ENCODE measurements at places on chromosomes 6 and 20.
A peak's percentile ranks its signal among the peaks of the same experiment; 100 is the strongest.

DNA sequence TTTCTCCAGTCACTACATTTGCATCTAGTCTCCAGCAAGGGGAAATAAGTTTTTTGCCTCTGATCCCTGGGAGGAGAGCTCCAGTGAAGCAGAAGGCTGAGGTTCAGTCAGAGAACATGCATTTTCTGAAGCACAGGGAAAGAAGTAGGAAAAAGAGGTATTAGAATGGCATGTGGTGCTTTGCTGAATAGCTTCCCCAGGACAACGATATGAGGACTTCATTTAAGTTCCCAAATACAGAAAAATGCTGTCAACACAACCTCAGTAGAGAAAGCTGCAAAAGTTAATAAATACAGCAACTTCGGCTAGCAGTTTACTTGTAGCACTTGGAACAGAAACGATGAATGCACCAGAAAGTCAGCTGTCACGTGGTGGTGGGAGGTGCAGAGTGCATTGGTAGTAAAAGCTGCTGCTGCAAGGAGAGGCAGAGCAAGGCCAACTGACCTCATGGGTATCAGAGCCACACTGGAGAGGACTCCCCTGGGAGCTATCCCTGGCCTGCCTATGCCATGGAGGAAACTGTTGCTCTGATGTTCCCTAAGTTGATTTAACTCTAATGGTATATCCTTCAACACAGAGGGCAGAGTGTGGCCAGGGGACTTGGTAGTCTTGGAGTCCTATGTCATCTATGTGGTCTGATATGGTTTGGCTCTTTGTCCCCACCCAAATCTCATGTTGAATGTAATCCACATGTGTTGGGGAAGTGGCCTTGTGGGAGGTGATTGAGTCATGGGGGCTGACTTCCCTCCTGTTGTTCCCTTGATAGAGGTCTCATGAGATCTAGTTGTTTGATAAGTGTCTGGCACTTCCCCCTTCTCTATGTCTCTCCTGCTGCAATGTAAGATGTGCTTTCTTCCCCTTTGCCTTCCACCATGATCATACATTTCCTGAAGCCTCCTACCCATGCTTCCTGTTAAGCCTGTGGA lies 85.9 kb downstream of the ADTRP start:
- no peak overlapping the region for H3K27ac ChIP-seq
- DNase-seq = no peak
- H3K27me3 ChIP-seq = peaks cover 6% of the 10 kb centered on the region
- no peak overlapping the region for H3K4me3 ChIP-seq
- no peaks in the 10 kb centered on the region for H3K4me1 ChIP-seq

DNA sequence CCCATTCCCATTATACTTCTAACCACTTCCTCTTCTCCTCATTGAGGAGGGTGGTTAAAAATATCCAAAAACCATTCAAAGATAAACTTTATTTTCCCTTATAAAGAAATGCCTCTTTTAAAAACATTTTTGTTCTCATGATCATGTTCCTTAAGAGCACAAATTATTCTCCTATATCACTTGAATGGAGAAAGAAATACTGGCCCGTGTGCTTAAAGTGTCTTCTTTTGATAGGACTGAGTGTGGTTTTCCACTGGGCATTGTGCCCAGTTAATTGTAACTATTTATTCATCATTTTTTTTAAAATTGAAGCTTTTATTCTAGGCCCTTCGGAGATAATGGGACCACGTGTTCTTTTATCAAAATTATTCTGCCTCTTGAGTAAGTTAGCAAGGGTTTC lies 871.5 kb downstream of the QKI start:
- no peak for DNase-seq
- no peaks in the 10 kb centered on the region for H3K27me3 ChIP-seq
- no peak overlapping the region for H3K27ac ChIP-seq
- H3K36me3 ChIP-seq = no peaks in the 10 kb centered on the region
- no peaks in the 10 kb centered on the region for H3K4me1 ChIP-seq

GRCh38 chr6:108777536-108777935 lies 70.7 kb upstream of the ARMC2 start:
- no peak overlapping the region for H3K4me3 ChIP-seq
- peaks cover 8% of the 10 kb centered on the region for H3K27me3 ChIP-seq
- peaks cover 26% of the 10 kb centered on the region for H3K4me1 ChIP-seq
- DNase-seq = no peak

- peak; percentile 77 for DNase-seq
- no peaks in the 10 kb centered on the region for H3K27me3 ChIP-seq
- H3K4me3 ChIP-seq = peak within 1 kb of the TSS; percentile 98
Observed at GRCh38 chr6:20534295-20535262, at the start of gene CDKAL1. Gene CDKAL1, plus strand, starts transcription at chr6:20534457. Its CDS starts 11,894 bp downstream, at chr6:20546351.

DNA sequence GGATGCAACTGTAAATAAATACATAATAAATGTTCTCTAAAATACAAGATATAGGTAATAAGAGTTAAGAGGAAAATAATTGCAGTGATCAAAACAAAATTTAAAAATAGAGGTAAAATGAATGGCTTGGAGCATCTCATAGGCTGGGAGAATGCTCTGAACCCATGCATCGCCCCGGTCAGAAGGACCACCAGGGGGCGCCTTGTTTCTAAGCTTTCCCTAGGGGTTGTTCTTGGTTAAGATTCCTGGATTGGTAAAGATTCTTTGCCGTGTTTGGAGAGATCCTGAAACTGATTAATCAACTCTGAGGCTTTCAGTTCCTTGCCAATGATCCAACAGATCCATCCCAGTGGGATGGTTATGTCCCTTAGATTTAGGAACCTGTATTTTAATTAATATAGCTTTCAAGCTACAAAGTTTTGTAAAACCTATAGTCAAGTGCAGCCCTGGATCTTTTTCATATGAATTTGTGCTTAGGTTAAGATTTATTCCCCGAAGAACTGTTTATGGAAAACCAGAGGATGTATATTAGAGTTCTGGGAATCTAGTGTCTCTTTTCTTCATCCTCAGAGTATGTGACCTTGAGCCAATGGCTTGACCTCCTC lies 45.3 kb upstream of the PRELID3B start:
- H3K36me3 ChIP-seq = no peaks in the 10 kb centered on the region
- peaks cover 12% of the 10 kb centered on the region for H3K4me1 ChIP-seq
- peak; percentile 70 for DNase-seq
- H3K4me3 ChIP-seq = no peak overlapping the region
- peaks cover 14% of the 10 kb centered on the region for H3K27me3 ChIP-seq

GRCh38 chr6:24822696-24823095 lies 24.0 kb upstream of the ARMH2 start:
- H3K36me3 ChIP-seq = peaks cover 80% of the 10 kb centered on the region
- H3K4me3 ChIP-seq = no peak overlapping the region
- H3K27me3 ChIP-seq = no peaks in the 10 kb centered on the region

DNA sequence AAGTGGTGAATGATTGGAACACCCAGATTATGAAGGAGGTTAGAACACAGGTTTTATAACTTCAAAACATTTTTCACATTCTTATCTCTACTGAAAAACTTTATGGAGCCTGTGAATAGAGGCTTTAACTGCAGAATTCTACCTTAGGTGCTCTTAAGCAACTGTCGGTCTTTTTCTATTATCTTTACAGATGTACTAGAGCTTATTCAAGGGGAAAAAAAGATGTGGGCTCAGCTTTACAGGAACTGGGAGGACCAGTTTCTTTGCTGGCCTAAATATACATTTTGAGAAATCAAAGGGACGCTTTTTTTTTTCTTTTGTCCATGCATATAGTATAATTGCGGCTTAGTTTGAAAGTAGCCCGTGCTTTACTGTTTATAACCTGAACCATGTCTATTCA lies 58.9 kb downstream of the UST start:
- no peak overlapping the region for H3K4me3 ChIP-seq
- DNase-seq = no peak
- peaks cover 52% of the 10 kb centered on the region for H3K4me1 ChIP-seq

- H3K27ac ChIP-seq = no peak overlapping the region
- H3K4me1 ChIP-seq = no peaks in the 10 kb centered on the region
- no peaks in the 10 kb centered on the region for H3K27me3 ChIP-seq
- no peak for DNase-seq
- H3K4me3 ChIP-seq = no peak overlapping the region
- no peaks in the 10 kb centered on the region for H3K36me3 ChIP-seq
Observed at GRCh38 chr6:107800564-107801164, 23.4 kb downstream of the SCML4 start.

DNA sequence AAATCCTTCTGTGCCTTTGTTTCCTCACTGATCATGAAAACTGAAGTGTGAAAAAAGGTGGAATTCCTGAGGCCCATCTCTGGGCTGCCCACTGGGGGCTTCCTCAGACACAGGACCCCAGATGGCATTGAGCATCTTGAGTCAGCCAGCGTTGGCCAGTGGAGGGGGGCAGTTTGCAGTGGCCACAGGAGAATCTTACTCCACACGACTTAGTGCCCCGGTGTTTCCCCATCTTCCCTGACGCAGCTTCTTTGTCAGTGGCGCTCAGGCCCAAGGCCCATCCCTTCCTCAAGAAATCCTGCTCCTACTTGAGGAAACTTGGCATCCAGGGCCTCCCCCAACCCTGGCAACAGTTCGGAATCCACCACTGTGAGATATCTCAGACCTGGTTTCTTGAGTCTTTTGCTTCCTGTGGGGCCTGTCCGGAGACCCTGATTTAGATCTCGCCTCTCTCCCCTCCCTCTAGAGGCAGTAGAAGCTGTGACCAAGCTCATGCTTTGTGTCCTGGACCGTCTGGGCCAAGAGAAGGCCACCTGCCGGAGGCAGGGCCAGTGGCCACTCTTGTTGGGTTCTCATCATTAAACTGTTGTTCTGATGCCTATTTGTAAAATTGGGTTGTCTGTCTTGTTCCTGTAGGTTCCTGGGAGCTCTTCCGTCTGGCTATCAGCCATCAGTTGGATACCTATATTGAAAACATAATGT lies 20.2 kb upstream of the DLGAP4 start:
- no peaks in the 10 kb centered on the region for H3K36me3 ChIP-seq
- no peak for DNase-seq
- H3K27me3 ChIP-seq = peaks cover 22% of the 10 kb centered on the region
- H3K27ac ChIP-seq = no peak overlapping the region

GRCh38 chr6:21305893-21306332 lies 287.6 kb upstream of the SOX4 start:
- H3K27me3 ChIP-seq = no peaks in the 10 kb centered on the region
- H3K27ac ChIP-seq = no peak overlapping the region
- no peaks in the 10 kb centered on the region for H3K4me1 ChIP-seq

GRCh38 chr6:31690231-31691077 lies 9.6 kb upstream of the LY6G5C start:
- no peak overlapping the region for H3K27ac ChIP-seq
- H3K27me3 ChIP-seq = no peaks in the 10 kb centered on the region
- peaks cover 15% of the 10 kb centered on the region for H3K4me1 ChIP-seq
- DNase-seq = no peak
- peaks cover 90% of the 10 kb centered on the region for H3K36me3 ChIP-seq

GRCh38 chr20:57388953-57389694 lies 2.1 kb upstream of the RBM38 start:
- peak; percentile 72 for DNase-seq
- peaks cover 25% of the 10 kb centered on the region for H3K36me3 ChIP-seq
- peak overlapping the region; percentile 96 for H3K27ac ChIP-seq
- no peaks in the 10 kb centered on the region for H3K27me3 ChIP-seq
- peaks cover 43% of the 10 kb centered on the region for H3K4me1 ChIP-seq

GRCh38 chr6:98107801-98108200 lies 726.6 kb upstream of the POU3F2 start:
- no peaks in the 10 kb centered on the region for H3K4me1 ChIP-seq
- H3K36me3 ChIP-seq = no peaks in the 10 kb centered on the region
- DNase-seq = no peak
- no peak overlapping the region for H3K4me3 ChIP-seq
- no peaks in the 10 kb centered on the region for H3K27me3 ChIP-seq

DNA sequence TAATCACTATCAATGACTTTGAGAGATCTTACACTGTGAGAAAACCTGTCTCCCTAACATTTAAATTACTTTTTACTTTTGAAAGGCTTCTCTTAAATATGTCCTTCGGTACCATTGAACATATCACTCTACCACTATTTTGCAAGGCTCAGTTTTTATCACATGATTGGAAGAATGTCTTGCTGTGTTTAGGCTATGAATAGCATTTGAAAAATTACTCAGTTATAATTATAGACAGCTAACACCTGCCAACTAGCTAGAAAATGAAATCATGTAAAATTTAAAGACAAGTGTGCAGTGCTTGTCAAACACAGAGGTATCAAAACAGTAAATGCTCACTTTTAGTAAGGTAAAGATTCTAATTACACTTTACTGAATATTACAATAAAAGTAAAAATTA lies 11.0 kb downstream of the SESN1 start:
- H3K27me3 ChIP-seq = no peaks in the 10 kb centered on the region
- no peak overlapping the region for H3K4me3 ChIP-seq
- no peak for DNase-seq
- no peak overlapping the region for H3K27ac ChIP-seq
- peaks cover 6% of the 10 kb centered on the region for H3K36me3 ChIP-seq
- H3K4me1 ChIP-seq = peaks cover 8% of the 10 kb centered on the region

GRCh38 chr20:39660226-39660625 lies 698.1 kb downstream of the DHX35 start:
- no peak overlapping the region for H3K27ac ChIP-seq
- no peak for DNase-seq
- peaks cover 13% of the 10 kb centered on the region for H3K4me1 ChIP-seq
- H3K4me3 ChIP-seq = no peak overlapping the region
- H3K36me3 ChIP-seq = no peaks in the 10 kb centered on the region
- H3K27me3 ChIP-seq = no peaks in the 10 kb centered on the region

GRCh38 chr6:125753218-125753936 lies 3.9 kb downstream of the HEY2 start:
- H3K36me3 ChIP-seq = no peaks in the 10 kb centered on the region
- H3K27ac ChIP-seq = no peak overlapping the region
- H3K27me3 ChIP-seq = peaks cover 34% of the 10 kb centered on the region
- peaks cover 20% of the 10 kb centered on the region for H3K4me1 ChIP-seq

DNA sequence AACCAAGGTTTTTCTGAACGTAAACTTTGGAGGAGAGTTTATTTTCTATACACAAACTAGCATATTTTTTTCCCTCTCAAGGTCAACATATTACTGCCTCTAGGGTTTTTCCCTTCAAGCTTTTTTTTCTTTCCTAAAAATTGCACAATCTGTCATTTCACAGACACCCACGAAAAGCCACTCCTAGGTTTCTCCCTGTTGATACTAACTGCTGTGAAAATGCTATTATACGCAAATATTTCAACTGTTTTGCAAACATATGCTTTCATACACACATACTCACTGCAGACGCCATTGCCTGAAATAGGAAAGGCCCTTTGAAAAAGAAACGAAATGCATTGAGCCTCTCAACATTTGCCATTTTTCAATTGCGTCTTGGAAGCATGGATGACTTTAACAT lies 333.0 kb downstream of the CD83 start:
- peaks cover 6% of the 10 kb centered on the region for H3K36me3 ChIP-seq
- no peak for DNase-seq
- H3K27me3 ChIP-seq = no peaks in the 10 kb centered on the region
- H3K4me1 ChIP-seq = peaks cover 25% of the 10 kb centered on the region
- H3K4me3 ChIP-seq = no peak overlapping the region
